Motor neuron (in vitro differentiated cells): ENCODE measurements at places on chromosomes 12 and 14.
A peak's percentile ranks its signal among the peaks of the same experiment; 100 is the strongest.

GRCh38 chr14:61839507-61839906, 77.3 kb downstream of the SNAPC1 start:
- ATAC-seq, result no peak

DNA sequence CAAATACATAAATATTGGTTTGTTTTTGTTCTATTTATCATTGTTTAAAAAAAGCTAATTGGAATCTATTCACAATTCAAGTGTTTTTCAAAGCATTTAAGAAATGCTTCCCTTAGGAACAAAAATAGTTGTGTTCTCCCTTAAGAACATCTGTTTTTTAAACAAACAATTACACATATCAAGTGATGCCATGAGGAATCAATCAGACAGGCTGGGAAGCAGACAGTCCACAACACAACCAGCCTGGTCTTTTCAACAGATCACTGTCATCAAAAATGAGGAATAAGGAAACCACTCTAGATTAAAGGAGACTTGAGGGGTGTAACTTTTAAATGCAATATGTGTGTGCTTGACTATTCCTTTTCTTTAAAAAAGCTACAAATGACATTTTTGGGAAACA, 25.5 kb downstream of the GALC start:
- no peak for ATAC-seq

- ATAC-seq, result no peak
These were observed 20.0 kb upstream of the SGPP1 start for GRCh38 chr14:63747846-63748245.

- ATAC-seq, result no peak
These were observed 2.5 kb downstream of the SSPN start for GRCh38 chr12:26197832-26198231.

DNA sequence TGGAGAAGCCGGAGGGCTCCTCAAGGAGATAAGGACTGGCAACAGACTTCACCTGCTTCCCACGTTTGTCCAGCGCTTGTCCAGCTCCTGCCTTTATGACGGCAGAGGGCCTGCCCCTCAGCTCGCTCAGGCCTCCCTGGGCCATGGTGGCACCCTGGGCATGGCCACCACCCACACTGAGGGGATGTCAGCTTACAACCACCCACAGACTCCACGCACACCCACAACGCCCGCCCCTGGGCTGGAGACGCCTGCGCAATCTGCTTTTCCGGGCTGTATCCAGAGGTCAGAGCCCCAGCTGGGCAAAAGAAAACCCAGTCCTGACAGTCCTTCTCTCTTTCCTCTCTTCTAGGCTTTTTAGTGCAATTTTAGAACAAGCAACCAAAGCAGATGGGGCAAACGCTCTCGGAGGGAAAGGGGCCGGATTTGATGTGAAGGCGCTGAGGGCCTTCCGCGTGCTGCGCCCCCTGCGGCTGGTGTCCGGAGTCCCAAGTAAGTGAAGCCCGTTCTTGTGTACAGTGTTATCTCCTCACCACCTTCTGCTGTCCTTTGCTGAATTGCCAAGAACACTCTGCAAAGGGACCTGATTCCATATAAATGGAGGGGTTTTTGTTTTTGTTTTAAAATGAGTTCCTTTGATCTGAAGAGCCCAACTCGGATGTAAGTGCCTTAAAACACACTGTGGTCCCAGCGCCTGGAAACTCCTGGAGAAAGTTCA, 337.4 kb upstream of the FKBP4 start:
- no peak for ATAC-seq

- ATAC-seq, result no peak
These were observed 62.3 kb downstream of the R3HDM2 start for GRCh38 chr12:57368349-57369095.

- peak; percentile 36 for ATAC-seq
These were observed 88.2 kb downstream of the TSPAN9 start for GRCh38 chr12:3165078-3165980.

- ATAC-seq, result no peak
These were observed 1.4 kb upstream of the SERPINA1 start for GRCh38 chr14:94389731-94390371.

- no peak for ATAC-seq
These were observed 186.4 kb downstream of the ANO6 start for GRCh38 chr12:45402288-45402687.

DNA sequence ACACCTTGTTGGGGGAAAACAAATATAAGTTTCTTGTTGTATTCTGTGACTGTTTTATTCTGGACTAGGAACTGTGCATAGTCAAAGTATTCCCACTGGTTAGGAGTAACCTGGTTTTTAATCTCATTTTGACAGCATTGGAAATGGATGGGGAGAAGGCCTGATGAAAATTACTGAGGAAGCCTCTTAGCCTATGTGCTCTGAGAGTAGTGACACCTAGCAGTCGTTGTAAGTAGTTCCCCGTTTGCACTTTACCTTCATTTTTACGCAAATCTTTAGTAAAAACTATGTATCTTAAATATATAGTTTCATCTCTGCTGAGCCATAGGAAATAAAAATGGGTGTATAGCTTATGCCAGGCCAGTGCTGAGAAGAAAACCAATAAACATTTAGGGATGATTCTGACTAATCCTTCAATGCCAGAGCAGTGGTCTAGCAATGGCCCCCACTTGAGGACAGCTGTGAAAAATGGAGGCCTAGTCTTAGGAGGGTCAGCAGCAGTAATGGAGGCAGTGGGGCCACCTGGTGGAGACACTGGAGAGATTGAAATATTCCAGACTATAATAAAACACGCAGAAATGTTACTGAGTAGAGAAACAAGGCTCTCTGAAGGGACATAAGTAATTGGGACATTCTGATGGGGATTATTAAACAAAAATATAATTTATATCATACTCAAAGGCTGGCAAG, 133.2 kb upstream of the NOVA1 start:
- peak; percentile 37 for ATAC-seq

DNA sequence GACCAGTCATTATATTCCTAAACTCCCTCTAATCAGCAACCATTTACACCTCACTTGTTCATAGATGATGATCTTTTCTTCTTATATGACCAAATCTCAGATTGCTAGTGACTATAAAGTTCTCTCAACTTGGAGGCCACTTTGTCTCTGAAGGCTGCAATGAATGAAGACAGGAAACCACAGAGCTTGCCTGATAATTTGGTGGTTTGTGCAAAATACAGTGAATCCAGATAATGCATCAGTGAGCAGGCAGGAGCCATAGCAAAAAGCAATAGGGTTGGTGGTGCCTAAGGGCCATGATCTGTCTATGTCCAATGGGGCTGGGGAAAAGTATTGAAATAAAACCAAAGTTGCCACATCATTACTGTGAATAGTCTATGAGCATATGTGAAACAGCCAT, 123.8 kb upstream of the LRFN5 start:
- ATAC-seq, result no peak

- no peak for ATAC-seq
These were observed 22.6 kb downstream of the TMEM253 start for GRCh38 chr14:21123429-21123828.

- ATAC-seq, result no peak
These were observed 157.5 kb downstream of the TMTC3 start for GRCh38 chr12:88299567-88300101.

- no peak for ATAC-seq
These were observed 101.3 kb downstream of the PTPRO start for GRCh38 chr12:15423629-15424028.

DNA sequence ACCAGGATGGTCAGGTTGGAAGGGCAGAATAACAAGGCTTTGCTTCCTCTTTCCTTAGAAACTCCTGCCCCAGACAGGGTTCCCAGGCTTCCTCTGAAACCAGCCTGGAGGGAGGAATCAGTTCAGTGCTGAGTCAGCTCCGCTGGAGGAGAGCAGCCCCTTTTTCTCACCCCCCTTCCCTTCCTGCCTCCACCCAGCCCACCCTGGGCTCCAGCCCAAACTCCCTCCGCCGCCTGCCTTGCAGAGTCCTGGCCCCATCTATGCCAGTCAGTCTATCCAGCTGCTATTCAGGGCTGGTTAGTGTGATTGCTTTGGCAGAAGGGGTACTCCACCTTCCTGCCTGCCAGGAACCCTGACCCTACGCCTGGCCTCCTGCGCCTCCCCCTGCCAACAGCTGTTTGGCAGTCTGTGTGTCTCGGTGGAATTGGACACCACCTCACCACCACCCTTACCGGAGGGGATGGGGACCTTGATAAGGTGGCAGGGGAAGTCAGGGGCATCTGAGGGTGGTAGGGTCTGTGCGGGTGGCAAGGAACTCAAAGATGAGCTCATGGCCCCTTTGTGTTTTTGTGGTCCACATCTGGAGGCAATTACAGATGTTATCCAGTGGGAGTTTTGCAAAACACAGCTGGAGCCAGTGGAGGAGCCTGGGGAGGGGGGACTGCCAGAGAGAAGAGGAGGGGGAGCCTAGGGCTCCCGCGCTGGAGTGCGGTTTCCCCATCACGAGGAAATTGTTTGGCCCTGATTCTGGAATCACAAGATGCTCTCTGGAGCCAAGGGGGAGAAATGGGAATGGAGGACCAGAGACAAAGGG, 12.2 kb downstream of the MMP14 start:
- peak; percentile 34 for ATAC-seq

- ATAC-seq, result no peak
These were observed 850.6 kb downstream of the RPS29 start for GRCh38 chr14:48735607-48736006.
